ENCODE measurements at places on chromosomes 7 and 10.

GRCh38 chr7:68107261-68107660 is 1110.6 kb downstream of the TYW1 start:
- no peak for DNase-seq

- DNase-seq: no peak
Measured at GRCh38 chr10:126929391-126929790, 24.2 kb downstream of the DOCK1 start.

DNA sequence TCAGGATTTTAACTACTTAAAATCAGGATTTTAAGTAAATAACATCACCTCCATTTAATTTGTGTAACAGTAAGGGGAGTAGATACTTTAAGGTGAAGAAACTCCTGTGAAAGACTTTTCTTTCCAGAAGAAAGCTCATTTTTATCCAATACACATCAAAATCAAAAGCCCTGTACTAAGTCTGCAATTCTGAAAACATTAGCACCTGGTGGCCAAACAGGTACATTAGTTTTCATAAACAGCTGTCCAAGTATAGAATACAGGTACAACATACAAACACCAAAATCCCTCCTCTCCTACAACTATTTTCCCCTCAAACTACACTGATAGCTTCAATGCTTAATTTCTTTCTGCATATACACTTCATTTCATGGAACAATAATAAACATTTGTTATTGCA is 22.9 kb downstream of the FAM3C start:
- no peak for DNase-seq

- DNase-seq: no peak
Measured at GRCh38 chr10:1114719-1115606, 58.8 kb downstream of the WDR37 start.

DNA sequence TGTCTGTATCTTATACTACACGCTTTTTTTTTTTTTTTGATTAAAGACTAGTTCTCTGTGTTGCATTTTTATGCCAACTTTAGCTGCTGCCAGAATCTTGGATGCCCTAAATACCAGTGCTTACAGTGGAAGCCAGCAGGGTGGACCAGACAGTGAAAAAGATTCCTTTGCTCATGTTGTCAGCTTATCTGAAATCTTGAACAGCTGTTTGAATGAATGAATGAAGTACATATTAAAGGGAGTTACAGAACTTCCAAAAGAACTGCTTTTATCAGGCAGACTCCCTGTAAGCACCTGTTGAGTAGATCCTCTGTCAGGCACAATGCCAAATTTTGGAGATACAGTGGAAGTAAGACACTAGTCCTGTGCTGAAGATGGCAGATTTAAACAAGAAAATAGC is 184.9 kb downstream of the PPP1R9A start:
- DNase-seq: no peak

DNA sequence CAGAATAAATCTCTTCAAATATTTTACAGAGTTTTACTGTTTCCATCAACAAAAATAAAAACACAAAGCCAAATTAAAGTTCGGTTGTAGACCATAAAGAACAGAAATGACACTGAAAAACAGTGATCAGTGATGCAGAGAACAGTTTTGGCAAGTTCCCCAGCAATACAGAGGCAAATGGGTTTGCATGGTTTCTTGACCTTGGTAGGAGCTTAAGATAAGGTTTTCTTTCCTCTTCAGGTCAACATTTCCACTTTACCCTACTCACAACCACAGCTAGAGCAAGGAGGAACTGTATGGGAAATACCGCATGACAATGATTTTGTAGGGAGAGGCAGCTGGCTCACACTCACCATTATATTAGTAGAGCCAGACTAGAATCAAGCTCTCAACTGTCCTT is 199.5 kb downstream of the SH2D4B start:
- DNase-seq: no peak

- no peak for DNase-seq
Measured at GRCh38 chr10:25778646-25779045, 155.4 kb upstream of the MYO3A start.

- no peak for DNase-seq
Measured at GRCh38 chr7:100675105-100675451, 1.5 kb downstream of the GNB2 start.

DNA sequence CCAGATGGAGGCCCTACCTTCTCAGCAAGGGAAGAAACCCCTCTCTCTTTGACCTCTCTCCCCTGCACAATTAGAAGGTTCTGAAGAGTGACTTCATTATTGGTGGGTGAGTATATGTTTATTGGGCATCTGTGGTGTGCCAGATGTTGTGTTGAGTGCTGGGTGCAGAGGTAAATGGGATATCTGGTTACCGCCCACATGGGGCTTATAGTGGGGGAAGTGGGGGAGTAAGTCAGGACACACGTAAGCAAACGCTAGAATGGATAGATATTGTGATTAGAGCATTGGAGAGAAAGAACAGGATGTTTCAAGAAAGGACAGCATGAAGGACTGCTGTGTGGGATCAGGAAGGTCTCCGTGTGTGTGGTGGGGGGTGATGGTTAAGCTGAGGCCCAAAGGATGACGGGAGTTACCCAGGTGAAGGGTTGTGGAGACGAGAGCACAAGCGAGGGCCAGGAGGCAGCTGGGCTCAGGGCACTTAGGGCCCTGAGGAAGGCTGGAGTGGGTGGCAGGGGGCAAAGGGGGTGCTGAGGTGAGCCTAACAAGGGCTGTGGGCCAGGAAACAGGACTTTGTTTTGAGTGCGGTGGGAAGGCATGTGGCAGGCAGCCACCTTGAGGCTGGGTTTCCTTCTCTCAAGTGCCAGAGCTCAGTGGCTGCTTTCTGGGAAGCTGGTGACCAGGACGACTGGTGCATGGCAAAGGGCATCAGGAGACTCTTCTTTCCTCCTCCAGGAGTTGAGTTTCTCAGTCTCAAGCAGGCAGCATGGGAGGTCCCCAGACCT is 299.9 kb downstream of the RPS24 start:
- DNase-seq: no peak

DNA sequence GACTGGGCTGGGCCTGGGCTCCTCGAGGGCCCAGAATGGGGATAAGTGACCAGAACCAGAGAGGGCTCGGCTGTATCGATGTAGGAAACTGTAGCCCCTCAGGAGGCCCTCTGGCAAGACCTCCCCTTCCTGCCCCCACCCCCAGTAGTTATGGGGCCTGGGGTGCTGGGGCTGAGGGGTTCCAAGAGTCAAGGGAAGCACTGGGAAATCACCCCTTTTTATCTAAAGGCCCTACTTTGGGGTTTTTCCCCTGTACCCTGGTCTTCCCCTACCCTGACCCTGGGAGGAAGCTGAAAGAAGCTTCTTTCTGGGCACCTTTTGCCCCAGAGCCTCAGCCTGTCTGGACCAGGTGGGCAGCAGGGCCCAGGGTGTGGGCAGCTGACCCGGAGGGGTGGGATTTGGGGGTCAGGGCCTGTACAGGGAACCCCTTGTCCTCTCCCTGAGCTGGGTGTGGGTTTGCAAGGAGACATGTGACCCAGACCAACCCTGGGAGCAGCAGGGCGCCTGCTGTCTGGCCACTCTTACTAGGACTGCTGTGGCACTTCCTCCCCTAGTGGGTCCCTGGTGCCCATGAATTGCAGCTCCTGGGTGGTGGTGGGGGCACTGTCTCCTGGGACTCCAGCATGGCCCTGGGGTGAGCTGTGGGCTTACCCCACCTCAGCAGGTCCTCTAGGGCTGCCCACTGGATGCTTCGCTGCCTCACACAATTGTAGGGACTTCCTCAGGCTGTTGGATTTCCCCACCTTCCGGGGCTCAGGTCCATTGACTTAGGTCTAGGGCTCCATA is 1.5 kb downstream of the IRF5 start:
- DNase-seq: no peak

GRCh38 chr7:92691578-92691977 is 101.4 kb upstream of the FAM133B start:
- peak; percentile 59 for DNase-seq

DNA sequence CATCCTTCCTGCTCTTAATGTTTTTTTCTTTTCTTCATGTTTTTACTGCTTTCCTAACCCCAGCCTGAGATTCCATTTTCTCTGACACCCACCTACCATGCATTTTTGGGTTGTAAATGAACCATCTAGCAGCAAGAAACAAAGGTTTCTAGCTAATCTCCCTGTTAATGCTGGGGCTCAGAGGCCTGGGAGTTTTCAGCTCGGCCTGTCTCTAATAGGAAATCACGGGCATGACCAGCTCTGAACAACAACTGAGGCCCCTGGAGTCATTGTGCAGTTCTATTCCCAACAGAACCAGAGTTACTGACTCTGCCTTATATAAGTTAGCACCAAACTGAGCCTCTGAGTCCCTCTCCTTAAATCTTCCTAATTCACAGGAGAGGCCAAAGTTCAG is 134.8 kb downstream of the CFAP58 start:
- no peak for DNase-seq

GRCh38 chr10:43210556-43210955 is 56.3 kb downstream of the RASGEF1A start:
- no peak for DNase-seq

- no peak for DNase-seq
Measured at GRCh38 chr10:67670401-67670800, 25.6 kb downstream of the CTNNA3 start.

DNA sequence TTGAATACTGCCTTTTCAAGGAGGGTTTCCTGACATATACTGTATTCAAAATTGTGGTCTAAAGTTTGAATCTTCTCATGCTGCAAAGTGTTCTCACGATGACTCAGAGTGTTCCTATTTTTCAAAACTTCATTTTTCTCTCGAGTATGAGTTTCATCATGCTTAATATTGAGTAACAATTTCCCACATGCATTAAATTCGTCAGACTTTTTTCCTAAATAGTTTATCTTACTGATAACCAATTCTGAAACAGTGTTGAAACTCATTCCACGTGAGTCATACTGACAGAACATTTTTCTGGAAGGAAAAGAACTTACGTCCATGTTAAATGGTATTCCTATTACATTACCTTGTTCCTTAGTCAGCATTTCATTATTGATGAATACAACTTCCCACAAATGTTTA is 44.1 kb downstream of the ZNF33B start:
- DNase-seq: no peak

DNA sequence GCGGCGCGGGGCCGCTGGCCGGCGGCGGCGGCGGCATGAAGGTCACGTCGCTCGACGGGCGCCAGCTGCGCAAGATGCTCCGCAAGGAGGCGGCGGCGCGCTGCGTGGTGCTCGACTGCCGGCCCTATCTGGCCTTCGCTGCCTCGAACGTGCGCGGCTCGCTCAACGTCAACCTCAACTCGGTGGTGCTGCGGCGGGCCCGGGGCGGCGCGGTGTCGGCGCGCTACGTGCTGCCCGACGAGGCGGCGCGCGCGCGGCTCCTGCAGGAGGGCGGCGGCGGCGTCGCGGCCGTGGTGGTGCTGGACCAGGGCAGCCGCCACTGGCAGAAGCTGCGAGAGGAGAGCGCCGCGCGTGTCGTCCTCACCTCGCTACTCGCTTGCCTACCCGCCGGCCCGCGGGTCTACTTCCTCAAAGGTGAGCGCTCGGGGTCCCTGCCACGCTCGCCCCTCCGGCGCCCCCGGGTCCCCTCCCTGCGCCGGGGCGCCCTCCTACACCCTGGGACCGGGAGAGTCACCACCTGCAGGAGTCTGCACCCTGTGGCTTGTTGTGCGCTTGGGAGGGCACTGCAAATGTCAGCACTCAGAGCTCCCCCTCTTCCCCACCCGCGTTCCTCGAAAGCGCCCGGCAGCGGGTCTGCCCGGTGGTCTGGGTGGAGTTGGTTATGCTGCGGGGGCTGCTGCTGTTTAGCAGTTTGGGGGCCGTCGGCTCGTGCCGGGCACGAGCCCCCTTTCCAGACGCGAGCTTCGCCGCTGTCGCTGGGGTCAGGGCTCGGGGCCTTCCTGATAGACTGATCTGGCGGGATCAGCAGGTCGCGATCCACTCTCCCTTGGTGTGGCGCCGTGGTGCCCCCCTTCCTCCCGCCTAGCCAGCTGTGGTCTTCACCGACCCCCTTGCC is 627 bp downstream of the DUSP5 start:
- DNase-seq: no peak

DNA sequence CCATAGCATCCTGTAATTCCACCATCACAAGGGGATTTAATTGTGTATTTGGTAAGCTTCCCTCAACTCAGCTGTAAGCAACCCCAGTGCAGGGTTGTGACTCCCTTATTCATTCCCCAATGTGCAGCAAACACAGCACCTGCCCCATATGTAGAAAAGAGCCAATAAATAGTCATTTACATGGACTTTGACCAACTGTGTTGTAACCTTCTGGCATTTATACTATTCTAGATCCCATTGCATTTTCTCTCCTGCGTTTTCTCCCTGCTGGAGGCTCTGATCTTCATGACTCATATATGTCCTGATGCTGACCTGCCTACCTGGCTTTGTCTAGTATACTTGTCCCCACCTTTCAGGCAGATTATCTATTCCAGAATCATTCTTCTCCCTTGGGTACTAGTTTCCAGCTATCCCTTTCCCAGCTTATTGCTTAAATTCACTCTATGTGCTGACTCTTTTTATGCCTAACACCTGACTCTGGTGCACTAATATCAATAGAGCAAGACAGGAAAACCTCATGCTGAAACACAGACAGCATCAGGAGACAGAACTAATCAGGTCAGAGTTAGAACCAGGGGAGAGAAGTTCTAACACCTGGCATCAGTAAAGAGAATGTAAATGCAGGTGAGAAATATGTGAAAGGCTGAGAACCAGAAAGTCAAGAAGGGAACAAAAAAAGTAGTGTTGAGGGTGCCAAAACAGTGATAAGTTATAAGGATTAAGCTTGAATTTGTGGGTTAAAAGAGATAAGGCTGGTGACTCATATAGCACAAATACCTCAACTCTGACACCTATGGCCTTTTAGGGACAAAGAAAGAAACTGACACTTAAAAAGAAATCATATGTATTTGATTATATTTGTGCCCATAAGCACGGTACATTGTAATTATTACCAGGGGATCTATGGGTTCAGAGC is 402.7 kb downstream of the IPMK start:
- peak; percentile 18 for DNase-seq

DNA sequence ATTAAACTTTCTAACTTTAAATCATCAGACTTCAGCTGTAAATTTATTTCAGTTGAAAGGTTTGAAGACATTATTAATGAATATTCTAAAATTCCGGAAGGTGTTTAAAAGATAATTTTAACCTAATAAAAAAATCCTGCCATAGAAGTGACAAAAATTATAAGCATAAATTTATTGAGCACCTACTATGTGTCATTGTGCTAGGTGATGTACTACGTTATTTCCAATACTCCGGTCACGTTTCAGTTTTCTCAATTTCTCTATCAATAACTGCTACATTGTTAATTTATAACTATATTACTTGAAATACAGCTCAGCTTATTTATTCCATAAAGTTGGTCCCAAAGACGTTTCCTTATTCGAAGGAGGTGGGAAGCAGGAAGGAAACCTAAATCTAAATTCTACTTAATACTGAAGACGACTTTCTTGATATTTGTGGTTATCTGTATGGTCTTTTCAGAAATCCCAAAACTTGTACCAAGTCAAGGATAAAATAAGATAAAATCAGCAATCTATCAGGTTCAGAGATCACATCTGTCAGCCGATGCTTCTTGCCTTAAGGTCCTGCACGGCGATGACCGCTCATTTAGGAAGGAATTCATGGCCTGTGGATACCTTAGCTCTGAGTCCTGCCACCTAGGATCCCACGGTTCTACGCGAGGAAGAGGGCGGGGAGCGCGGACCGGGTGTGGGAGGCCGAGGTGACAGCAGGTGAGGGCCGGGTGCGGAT is 1.2 kb upstream of the ZEB1 start:
- DNase-seq: no peak

- peak; percentile 64 for DNase-seq
Measured at GRCh38 chr10:34696423-34696822, 118.7 kb downstream of the PARD3 start.
